Stimulated activated CD4-positive, alpha-beta T cell treated with anti-CD3 and anti-CD28 coated beads, Interleukin-12 subunit alpha, Interleukin-12 subunit beta, amount 100 ng/mL, for 24 hours (primary cell): ENCODE measurements at places on chromosomes 13 and 19.

GRCh38 chr13:48896312-48896711, 79.4 kb upstream of the FNDC3A start:
- no peak for DNase-seq

- no peak for DNase-seq
Measured at GRCh38 chr19:40078377-40078776, 12.4 kb downstream of the ZNF780A start.

GRCh38 chr19:11265177-11265784, 3.0 kb upstream of the DOCK6 start:
- DNase-seq = no peak

DNA sequence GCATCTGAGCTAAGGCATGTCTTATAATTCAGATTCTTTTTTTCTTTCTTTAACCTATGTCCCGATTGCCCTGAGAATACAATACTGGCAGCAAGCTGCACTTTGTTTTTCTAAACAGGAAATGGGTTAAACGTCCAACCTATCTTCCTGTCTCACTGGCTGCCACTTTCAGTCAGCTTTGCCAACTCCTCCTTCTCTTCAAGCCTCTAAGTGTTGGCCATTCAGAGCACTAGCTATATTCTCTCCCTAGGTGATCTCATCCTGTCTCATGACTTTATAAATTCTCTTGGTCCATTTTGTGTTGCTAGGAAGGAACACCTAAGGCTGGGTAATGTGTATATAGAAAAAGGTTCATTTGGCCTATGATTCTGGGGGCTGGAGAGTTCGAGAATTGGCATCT, 109.5 kb upstream of the TSC22D1 start:
- no peak for DNase-seq

GRCh38 chr13:24272452-24273161, 36.8 kb upstream of the C1QTNF9 start:
- DNase-seq = no peak

GRCh38 chr19:51179256-51179655, 37.2 kb downstream of the SIGLEC7 start:
- DNase-seq = no peak

DNA sequence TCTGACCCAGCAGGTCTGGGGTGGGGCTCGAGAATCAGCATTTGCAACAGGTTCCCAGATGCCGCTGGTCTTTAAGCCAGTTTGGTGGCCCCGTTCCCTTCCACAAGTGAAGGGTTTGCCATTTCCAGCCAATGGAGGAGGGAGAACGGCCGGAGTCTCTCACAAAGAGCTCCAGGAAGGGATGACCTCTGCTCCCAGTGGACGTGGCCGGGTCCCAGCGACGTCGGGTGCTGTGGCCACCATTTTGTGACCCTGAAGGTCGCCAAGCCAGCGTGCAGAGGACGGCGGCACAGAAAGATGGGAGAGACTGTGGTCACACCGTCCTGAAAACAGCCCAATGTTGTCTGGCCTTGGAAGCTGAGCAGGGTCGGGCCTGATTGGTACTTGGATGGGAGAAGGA, 8.0 kb downstream of the SHC2 start:
- DNase-seq = no peak

GRCh38 chr13:100301418-100301817, 212.5 kb downstream of the PCCA start:
- DNase-seq = no peak

- DNase-seq = no peak
Measured at GRCh38 chr13:47000165-47000564, 103.3 kb upstream of the HTR2A start.

DNA sequence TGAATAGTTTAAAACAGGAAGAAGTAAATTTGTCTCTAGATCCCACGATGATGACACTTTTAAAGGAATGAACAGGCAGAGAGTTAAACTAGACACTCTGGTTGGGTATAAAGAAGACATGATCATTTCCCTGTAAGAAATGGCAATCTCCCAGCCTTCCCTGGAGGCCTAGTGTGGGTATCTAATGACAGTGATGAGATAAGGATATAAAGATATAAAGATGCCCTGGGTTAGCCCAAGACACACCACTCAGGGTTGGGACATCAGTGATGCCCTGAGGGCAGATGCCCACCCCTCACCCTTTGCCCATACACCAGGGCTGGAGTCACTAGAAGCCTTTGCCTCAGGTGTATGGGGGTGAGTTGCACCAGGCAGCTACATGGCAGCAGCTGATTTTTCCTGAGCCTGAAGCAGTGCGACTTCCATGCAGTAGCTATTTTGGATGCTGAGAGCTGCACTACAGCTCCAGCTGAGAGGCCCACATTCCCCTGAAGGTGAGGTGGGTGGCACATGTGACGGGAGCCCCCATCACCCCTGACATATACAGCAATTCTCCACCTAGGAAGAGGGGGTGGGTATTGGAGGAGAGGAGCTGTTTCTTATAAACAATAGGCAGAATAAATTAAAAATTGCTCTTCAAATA, 177.5 kb downstream of the NDFIP2 start:
- no peak for DNase-seq

DNA sequence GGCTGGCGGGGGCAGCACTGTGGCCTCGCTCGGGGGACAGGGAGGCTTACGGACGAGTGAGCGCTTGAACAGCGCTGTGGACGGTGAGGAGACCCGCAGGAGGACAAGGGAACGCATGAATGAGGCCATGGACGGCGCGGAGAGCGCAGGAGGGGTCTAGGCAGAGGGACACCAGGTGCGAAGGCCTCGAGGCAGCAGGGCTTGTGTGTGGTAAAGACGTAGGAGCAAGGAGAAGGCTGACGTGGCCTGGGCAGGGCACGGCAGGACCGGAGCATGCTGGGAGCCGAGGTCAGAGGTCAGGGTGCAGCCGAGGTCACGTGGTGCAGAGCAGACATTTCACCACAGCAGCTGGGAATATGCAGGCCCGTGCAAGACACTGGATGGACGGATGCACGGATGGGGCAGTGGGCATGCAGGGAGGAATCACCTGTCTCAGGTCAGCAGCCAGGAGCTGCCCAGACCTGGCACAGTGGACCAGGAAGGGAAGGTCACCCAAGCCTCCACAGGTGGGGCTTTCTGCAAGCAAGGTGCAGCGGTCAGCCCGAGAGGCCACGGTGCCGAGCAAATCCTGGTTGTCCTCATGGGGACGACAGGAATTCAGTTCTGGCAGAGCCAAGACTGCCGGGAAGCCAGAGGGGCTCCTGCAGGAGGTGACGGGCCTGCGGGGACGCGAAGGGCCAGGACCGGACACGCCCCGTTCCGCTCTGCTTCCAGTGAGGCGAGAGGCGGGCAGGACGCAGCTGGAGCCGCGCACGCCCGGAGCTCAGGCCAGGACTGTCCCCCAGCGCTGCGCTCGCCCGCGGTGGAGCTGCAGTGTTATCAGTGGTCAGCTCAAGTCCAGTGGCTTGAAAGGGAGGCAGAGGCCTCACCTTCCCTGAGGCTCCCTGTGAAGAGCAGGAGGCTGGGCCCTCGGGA, 72.2 kb downstream of the RASA3 start:
- DNase-seq = no peak

- DNase-seq = no peak
Measured at GRCh38 chr19:7540761-7541474, 5.4 kb downstream of the PNPLA6 start.

- DNase-seq = no peak
Measured at GRCh38 chr19:38044267-38045111, 137.5 kb downstream of the SIPA1L3 start.

DNA sequence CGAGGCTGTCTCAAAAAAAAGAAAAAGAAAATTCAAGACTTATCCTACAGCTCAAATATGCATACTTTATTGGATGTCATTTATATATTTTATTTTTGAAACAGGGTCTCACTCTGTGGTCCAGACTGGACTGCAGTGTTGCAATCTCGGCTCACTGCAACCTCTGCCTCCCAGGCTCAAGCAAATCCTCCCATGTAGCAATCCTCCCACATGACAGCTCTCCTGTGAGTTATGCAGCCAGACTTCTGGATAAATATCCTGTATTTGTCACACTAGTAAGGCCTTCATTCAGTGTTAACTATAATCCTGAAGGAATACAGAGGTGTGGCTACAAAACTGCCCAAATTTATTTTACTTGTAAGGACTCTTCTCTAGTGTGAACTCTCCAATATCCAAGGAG, 7.2 kb downstream of the ZNF552 start:
- no peak for DNase-seq

DNA sequence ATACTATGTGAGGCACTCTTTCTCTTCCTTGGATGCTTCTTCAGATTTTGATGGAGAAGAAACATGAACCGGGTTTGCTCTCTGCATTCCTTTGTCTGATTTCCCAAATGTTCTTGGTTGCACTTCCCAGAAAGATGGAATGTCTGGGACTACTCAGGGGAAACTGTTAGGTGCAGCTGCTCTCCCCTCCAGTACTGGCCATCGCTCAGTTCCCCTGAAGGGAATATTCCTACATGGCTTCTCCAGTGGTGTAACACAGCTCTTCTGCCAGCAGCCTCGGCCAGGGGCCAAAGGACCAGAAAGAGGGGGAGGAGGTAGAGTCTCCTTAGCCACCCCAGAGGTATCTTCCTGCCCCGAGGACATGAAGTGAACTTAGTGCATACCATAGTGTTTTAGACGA, 33.5 kb upstream of the SPRY2 start:
- no peak for DNase-seq

DNA sequence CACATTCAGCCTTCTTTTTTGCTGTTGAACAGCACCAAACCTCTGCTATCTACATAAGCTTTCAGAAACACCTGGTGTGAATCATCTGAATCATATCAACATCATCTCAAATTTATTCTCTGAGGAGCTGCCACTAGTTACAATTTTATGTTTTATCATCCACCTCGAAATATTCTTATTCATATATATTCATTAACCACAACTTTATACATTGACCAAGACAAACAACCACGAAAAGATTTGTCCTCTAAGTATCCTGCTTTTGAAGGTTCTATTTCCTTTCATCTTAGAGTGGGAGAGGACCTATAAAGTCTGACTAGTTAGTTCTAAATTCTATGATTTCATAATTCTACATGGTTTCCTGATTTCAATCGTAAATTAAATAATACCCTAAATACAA, 18.9 kb downstream of the ESD start:
- no peak for DNase-seq

DNA sequence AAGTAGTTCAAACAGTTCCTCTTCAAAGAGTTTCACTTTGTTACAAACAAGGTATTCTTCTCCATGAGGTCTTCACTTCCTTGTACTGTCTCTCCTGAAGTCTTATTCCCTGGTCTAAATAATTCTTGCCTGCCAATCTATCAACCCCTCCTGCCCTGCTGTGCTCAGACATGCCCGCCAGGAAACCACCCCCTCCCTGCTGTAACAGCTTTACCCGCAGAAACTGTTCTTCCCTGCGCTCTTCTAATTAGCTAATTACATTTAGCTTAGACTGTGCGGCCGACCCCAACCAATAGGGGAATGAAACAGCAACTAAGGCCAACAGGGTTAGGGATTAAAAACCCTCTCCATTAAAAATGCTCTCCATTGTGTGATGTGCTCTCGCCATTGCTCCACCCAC, 46.7 kb downstream of the ZNF846 start:
- no peak for DNase-seq

GRCh38 chr13:33053397-33054066, 37.3 kb downstream of the KL start:
- DNase-seq = no peak

- no peak for DNase-seq
Measured at GRCh38 chr13:90872491-90873025, 474.9 kb upstream of the MIR17HG start.

- DNase-seq = no peak
Measured at GRCh38 chr19:7841751-7842660, 12.0 kb downstream of the EVI5L start.

GRCh38 chr19:19550485-19550929, 12.4 kb downstream of the CILP2 start:
- DNase-seq = no peak

DNA sequence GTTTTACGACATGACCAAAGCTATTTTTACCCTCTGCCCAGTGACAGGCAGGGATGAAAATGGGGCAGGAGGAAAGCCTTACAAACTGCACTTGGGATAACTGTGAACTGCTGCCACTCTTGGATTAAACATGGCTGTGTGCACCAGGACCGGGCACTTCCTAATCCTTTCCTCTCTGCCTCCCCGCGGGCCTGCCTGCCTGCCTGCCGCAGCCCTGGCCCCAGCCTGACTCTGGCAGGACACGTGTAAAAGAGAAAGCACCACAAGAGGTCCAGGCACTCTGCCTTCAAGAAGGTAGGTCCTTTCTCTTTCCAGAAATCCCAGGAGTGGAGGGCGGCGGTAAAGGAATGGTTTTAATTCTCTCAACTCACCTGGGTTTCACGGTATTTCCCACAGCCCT, 4.8 kb downstream of the TSHZ3 start:
- DNase-seq = no peak

GRCh38 chr13:50599927-50600326, 243.6 kb downstream of the DLEU7 start:
- no peak for DNase-seq

- no peak for DNase-seq
Measured at GRCh38 chr19:4053423-4054324, 13.0 kb downstream of the ZBTB7A start.

- DNase-seq = no peak
Measured at GRCh38 chr13:104256701-104257100, 1190.5 kb upstream of the SLC10A2 start.

DNA sequence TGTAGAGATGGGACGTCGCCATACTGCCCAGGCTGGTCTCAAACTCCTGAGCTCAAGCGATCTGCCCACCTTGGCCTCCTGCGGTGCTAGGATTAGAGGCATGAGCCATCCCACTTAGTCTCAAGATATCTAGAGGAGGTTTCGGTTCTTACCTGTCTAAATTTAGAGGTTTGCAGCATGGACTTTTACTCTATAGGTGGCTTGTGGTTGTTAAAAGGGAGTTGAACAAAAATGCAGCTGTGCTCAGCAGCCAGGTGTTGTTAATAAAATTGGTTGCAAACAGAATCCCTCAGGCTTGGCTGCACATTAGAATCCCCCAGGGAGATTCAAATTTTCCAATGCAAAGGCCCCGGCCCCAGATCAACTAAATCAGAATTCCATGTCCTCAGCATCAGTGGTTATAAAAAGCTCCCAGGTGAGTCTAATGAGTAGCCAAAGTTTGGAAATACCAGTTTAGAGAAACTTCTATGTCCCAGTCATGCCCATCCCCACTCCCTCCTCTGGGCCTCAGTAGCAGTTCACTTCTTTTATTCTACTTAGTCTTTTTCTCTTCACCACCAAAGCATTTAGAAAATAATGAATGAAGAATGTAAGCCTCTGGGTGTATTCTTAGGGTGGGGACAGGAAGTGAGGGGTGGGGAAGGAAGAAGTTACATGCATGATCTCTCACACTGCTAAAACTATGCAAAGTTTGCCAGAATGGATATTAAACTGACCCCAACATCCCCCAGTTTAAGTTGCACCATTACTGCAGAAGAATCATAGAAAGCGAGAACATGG, 471.0 kb downstream of the COG6 start:
- no peak for DNase-seq

- DNase-seq = no peak
Measured at GRCh38 chr13:110866491-110867170, 48.2 kb downstream of the ANKRD10 start.

DNA sequence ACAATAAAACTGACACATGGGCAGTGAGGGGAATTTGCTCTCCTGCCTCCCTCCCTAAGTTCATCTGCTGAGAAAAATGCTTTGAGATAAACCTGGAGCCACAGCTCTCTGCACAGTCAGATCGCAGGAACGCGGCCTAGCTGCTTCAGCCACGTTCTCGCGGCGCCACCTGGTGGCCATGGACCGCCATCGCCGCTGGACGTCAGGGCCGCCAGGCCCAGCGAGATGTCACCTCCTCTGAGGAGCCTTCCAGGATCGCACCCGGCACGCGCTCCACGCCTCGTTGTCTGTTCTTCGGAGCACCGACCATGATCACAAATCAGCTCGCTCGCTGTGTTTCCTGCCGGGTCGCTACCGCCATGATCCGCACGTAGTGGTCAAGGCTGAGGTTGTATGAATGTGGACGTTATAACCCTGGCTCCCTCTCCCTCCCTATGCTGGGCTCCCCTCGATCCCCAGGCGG, 20.6 kb upstream of the USP29 start:
- DNase-seq = peak; percentile 51
